WERI-Rb-1 (cell line): ENCODE measurements at places on chromosomes 2 and 18.

DNA sequence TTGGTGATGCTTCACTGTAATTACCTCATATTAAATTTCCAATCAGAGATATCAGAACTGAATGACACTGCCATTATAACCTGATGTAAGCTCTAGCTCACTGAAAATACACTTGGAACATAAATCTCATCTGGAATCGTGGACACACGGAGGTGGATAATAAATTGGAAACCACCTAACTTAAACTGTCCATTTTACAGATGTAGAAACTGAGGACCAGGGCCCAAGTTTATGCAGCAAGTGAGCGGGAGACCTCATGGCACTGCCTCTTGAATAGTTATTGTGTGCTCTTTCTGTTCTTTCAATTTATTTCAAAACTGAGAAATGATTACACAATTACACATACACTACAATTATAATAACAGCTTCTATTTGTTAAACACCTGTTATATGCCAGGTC lies 20.8 kb downstream of the CCDC68 start:
- no peak for DNase-seq

DNA sequence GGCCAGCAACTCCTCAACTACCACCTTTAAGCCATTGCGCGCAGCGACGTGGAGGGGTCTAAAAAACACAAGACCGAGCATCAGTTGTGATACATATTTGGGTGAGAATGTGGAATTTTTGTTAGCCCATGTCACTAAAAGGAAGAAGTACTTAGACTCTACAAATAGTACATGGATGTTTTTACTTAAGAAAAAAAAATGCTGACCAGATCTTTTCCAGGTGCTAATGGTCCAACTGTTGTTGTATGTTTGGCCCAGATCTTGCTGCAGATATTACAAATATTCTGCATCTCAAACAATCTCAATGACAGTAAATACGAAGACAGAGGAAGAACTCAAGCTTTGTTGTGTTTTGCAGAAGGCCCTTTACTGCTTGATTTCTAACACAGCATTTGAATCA lies 67.1 kb upstream of the PGAP1 start:
- no peak for DNase-seq

- no peak for DNase-seq
Measured at GRCh38 chr2:62283147-62283546, 87.2 kb downstream of the B3GNT2 start.

DNA sequence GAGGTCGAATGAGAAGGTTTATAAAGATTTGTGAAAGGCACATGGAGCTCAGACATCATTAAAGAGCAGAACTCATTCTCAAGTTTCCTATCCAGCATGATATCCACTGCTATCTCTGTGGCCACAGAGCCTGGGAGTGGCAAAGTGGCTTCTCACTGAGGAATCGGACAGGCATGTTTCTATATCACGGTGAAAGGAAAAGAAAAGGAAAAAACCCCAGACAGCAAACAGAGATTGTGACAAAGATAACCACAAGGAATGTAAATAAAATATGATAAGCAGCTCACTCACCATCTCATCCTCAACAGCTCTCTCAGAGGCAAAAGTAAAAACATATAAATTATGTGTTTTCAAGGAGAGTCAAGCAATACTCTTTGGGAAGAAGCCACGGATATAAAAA lies 2.5 kb downstream of the PID1 start:
- DNase-seq = no peak

- DNase-seq = no peak
Measured at GRCh38 chr2:8954990-8955389, 48.5 kb downstream of the MBOAT2 start.

GRCh38 chr2:213187833-213188532 lies 36.6 kb upstream of the IKZF2 start:
- DNase-seq = no peak

DNA sequence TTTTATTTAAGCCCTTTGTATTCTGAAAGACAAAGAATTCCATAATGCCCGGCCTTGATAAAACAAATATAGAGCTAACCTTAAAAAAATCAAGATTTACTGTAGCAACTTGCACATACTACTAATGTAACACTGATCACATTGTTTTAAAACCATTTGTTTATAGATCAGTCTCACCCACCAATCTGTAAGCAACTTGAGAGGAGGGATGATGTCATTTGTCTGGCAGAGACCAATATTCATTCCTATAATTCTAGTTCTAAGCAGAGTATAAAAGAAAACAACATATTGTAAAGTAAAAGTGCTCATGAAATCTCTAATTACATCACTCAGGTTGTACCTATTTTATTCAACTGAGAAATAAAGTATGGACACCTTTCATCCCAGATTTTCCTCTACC lies 380.6 kb downstream of the TGIF1 start:
- no peak for DNase-seq

DNA sequence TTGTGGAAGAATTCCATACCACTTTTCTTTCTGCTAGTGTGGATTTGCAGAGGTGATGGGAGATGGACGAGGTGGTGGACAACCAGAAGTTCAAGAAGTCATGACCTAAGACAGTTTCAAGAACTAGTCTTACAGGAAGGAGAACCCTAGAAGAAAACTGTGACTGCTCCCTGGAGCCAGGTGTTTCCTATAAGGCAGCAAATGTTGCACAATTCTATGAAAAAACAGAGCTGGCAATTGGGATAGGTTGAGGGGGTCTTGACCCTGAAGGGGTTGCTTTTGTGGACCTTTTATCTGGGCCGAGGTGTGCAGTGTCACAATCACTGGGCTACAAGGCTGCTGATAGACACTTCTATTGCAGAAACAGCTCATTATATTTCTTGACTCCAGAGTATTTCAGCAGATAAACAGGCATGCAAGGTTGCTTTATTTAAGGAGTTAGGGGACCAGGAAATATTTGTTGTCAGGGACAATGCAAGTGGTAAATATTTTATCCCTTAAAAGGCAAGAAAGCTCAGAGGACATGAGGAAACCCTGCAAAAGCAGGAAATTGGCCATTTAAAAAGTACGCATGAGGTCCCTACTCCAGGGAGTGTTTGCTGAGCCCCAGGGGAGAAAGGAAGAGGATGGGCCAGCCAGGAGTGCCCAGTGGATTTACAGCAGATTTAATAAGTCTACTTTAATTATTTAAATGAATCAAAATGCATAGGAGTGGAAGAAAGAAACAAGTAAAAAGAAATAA lies 22.9 kb downstream of the APCDD1 start:
- no peak for DNase-seq

- no peak for DNase-seq
Measured at GRCh38 chr2:235793163-235793752, 299.4 kb downstream of the AGAP1 start.

DNA sequence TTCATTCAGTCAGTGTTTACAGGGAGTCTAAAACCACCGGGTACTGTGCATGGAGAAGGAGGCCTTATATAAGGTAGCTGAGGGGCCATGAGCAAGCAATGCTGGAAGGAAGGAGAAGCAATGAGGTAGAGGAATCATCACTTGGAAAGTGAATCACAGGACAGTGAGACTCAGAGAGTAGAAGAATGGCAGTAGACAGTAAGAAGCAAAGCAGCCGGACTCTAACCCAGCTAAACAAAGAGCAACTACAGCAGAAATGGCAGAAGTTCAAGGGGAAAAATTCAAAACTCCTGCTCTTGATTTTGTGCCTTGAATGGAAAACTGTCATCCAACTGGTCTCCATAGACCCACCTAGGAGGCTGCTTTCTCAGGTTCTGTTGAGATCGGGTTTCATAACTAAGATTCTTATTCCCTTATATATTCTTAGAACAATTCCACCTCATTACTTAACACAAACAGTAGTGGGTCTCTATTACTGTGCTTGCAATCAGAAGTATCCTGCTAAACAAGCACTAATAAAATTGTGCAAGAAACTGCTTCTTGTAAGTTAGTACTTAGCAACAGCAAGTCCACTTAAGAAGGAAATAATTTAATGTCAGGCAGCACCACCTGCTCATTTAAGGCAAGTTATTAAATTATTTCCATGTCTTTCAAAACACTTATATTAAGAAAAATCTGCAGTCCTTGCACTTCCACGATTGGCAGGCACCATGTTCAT lies 68.0 kb downstream of the RBMS1 start:
- DNase-seq = no peak

GRCh38 chr2:104774631-104775030 lies 79.3 kb upstream of the POU3F3 start:
- DNase-seq = no peak

DNA sequence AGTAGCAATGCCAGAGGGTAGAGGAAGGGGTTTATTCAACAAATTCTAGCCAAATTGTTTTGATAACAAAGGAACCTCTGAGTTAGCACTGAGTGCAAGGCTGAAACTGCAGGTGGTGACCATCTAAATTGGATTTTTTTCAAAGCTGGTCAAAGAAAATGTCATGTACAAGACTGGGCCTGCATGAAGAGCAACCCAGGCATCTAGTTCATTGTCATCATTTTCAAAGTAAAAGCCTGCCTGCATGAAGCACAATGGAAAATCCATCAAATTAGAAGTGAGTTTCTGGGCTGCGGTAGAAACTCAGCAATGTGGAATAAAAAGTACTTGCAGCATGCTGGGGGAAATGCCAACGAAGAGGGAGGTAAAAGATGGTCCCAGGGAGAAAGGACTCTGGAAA lies 80.8 kb upstream of the PPP1CB start:
- no peak for DNase-seq

DNA sequence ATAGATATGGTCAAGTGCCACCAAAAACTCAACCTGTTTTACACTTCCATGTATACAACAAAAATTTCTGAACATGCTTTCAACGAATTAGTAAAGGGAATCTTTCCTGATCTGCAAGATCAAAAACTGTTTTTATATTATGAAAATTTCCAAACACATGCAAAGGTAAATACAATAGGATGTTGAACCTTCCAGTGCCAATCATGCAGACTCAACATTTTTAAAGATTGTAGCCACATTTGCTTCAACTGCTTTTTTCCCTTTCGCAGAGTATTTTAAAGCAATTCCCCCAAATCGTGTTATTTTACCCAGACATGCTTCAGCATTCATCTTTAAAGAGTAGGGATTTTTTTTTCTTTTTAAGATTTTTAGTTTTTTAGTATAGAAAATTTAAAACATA lies 40.3 kb downstream of the UBR3 start:
- DNase-seq = no peak

GRCh38 chr2:228675091-228675490 lies 493.6 kb upstream of the SPHKAP start:
- DNase-seq = no peak

DNA sequence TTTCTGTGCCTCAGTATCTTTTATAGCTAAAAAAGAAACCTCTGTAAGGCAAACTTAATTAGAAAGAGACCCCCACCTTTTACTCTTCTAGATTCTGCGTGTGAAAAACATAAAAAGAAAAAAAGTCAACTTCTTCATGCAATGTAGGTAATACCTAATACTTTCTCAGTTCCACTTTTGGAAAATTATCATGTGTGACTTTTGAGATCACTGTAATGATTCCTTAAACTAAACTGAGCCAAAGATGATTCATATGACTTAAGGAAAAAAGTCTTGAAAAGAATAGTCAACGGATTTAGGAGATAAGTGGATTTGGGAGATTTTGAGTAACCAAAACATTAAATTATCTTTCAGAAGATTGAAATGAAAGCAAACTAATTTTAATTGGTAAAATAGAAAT lies 48.9 kb downstream of the PLEKHA3 start:
- no peak for DNase-seq

DNA sequence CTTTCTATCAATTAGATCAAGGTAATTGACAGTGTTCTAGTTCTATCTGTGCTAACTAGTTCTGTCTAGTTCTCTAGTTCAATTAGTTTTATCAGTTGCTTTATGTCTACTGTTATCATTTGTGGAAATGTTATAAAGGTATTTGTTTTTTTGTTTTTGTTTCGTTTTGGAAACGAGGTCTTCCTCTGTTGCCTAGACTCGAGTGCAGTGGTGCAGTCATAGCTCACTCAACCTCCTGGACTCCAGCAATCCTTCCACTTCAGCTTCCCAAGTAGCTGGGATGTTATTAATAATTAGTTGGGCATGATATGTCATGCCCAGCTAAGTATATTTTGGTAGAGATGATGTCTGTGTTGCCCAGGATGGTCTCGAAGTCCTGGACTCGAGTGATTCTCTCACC lies 1682.8 kb upstream of the LRRTM1 start:
- no peak for DNase-seq

DNA sequence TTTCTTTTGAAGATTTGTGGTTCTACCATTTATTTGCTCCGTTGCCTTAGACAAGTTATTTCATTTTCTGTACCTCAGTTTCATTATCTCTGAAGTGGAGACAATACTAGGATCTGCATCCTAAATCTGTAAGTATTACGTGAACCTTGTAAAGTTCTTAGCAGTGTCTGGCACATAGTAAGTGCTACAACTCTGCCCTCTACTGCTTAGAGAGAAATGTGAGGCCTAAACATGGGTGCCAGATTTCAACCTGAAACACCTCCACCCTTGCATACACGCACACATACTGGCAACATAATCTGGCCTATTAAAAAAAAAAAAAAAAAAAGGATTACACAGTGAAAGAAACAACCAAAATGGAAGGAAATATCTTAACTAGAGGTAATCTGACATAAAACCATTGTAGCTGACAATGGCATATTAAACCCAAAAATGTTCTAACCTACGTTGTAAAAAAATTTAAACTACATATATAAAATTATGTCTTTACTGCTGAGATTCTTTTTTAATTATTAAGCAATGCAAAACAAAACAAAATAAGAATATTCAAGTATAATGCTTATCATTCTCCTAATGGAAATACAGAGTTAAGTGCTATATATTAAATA lies 132.6 kb downstream of the MAP2 start:
- peak; percentile 24 for DNase-seq

- no peak for DNase-seq
Measured at GRCh38 chr2:234256516-234256915, 206.0 kb downstream of the SPP2 start.

- no peak for DNase-seq
Measured at GRCh38 chr18:63292831-63293683, 26.5 kb downstream of the BCL2 start.

DNA sequence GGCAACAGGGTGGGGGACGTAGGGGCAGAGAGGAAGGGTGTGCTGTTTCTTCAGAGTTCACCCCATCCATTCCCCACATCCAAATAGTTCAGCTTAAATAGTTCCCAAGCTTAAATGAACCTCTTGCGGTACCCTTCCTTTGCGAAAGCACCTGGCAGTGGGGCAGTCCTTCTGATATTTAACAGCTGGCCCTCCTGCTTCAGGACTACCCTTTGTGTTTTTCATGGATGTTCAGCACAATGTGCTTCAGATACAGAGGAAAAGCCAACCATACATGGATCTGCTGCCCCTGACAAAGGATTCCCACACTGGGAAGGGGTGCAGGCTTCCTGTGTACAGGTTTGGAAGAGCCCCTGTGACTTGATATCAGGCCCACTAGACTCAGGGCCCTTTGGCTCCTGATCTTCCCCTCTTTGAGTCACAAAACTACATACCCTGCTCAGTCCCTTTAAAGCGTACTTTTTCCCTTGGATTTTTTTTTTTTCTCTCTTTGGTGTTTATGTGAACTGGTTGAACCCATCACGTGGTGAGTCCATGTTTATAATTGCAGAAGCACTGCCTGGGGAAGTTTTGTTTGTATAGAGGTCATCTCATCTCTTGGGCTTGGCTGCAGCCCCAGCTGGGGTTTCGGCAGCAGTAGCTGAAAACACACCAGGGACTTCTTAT lies 45.3 kb upstream of the IGFBP5 start:
- no peak for DNase-seq
